ENCODE measurements at places on chromosomes 3 and 15.

GRCh38 chr3:179268400-179269051 lies 17.6 kb upstream of the KCNMB3 start:
- no peak for DNase-seq

- no peak for DNase-seq
Measured at GRCh38 chr3:19931767-19932188, 2.2 kb downstream of the EFHB start.

GRCh38 chr15:45088801-45089711 lies 24.9 kb downstream of the DUOX2 start:
- no peak for DNase-seq

GRCh38 chr3:127805026-127805753 lies 17.1 kb downstream of the MGLL start:
- no peak for DNase-seq

- DNase-seq = no peak
Measured at GRCh38 chr15:31374489-31374888, 47.9 kb downstream of the KLF13 start.

- DNase-seq = no peak
Measured at GRCh38 chr15:92463826-92464225, 70.1 kb downstream of the ST8SIA2 start.

DNA sequence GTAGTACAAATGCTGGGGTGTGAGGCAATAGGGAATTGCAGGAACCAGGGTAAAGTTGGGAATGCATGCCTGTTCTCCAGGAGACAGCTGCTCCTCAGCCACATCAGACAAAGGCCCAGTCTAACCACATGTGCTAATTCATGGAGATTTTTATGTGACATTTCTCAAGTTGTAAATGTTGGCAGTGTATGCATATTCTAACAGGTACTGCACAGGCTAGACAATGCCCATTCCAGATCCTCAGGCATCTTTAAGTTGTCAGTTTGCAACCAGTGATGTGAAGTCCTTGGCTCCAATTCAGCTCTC lies 84.9 kb downstream of the EEFSEC start:
- DNase-seq = no peak

- DNase-seq = no peak
Measured at GRCh38 chr15:48121849-48122248, 1.1 kb downstream of the SLC24A5 start.

DNA sequence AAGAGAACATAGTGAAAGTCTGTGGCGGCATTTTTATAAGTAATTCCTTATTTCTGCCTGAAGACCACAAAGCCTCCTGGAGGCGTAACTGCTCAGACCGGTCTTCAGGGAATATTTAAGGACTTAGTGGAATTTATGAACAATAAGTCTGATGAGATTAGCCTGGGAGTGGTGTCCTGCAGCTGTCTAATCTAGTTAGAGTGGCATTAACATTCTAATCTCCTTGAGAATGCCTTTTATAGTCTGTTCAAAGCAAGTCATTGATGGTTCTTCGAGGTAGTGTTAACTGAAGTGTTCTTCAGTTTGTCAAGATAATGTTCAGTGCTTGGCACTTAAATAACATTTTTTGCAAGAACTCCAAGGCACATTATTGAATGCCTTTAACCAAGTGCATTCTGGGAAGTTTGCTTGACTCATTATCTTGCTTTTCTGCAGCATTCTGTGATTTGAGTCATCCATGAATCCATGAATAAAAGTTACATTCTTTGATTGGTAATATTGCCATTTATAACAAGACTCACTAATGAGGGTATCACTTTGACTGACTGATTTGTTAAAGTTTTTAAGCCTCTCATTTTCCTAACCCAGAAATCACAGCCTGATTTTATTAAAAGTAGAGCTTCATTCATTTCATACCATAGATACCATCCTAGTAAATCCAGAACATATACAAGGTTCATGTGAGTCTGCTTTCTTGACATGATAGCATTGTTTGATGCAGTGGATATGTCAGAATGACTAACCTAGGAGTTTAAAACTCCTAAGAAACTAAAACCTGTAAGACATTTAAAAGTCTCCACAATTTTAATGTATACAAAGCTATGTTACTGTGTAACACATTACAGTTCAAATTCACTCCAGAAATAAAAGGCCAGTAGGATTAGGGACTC lies 12.5 kb downstream of the RBM5 start:
- DNase-seq = no peak

GRCh38 chr3:48429960-48430707 lies at the start of gene PLXNB1:
Gene PLXNB1 (minus strand): TSS chr3:48430086. CDS start chr3:48424611, 5,475 bp downstream.
- DNase-seq = no peak

DNA sequence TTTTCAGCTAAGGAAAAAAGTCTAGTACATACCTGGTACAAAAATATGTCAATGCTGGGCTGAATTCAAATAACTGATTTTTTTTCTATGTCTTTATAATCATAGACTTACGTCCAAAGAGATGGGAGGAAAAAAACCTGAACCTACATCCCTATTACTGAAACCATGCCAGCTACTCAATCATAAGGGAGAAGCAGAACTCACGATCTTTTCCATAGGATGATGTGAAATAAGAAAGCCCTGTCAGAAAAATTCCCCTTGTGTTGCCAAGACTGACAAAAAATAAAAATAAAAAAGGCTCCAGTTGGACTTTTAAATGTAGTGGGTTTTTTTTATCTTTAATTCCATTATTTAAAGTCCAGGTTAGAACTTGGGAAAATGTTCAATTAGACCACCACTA lies 3.3 kb downstream of the MSL2 start:
- no peak for DNase-seq

GRCh38 chr3:98734735-98735134 lies 28.4 kb upstream of the ST3GAL6 start:
- DNase-seq = no peak

DNA sequence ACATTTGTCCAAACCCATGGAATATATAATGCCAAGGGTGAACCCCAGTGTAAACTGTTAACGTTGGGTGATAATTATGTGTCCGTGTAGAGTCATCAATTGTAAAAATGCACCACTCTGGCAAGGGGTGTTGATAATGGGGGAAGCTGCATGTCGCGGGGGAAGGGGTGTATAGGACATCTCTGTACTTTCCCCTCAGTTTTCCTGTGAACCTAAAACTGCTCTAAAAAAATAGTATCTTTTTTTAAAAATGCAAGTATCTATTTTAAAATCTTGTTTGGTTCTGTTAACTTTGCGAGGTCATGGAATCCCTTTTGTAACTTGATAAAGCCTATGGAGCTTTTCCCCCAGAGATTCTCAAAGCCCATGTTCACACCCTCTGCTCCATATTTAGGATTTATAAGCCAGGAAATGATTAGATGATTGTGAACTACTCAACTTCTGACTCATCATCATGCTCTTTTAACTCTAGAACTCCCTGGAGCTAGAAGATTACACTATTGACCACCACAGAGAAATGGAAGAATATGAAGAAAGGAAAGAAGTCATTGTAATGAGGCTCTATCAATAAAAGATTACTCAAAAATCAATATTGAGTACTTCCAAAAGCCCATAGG lies 56.1 kb upstream of the C3orf49 start:
- no peak for DNase-seq
